ENCODE measurements at places on chromosomes 6 and 20.

- DNase-seq = no peak
Observed at GRCh38 chr6:39941138-39941537, 6.9 kb upstream of the MOCS1 start.

GRCh38 chr6:34657307-34657978 lies 39.1 kb downstream of the ILRUN start:
- DNase-seq = peak; percentile 85

GRCh38 chr20:57428324-57429158 lies 37.3 kb downstream of the RBM38 start:
- no peak for DNase-seq

- DNase-seq = no peak
Observed at GRCh38 chr20:16222859-16223411, 350.3 kb downstream of the KIF16B start.

DNA sequence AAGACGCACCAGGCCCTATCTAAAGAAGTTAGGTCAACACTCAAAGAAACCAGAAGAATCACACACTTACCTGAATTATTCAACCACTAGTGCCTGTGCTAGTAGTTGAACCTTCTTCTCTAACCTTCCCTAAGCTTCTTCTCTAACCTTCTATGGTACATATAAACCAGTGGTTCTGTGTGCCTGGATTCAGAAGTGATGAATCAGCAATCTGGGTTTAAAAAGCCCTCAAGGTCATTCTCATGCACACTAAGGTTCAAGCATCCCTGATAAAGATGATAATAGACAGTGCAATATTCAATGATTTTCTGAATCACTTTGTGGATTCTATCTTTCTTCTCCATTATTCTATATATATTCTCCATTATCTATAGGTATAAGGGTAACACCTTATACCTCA lies 271.4 kb upstream of the TBX18 start:
- no peak for DNase-seq

- DNase-seq = peak; percentile 60
Observed at GRCh38 chr6:109434456-109434855, 6.0 kb downstream of the PPIL6 start.

DNA sequence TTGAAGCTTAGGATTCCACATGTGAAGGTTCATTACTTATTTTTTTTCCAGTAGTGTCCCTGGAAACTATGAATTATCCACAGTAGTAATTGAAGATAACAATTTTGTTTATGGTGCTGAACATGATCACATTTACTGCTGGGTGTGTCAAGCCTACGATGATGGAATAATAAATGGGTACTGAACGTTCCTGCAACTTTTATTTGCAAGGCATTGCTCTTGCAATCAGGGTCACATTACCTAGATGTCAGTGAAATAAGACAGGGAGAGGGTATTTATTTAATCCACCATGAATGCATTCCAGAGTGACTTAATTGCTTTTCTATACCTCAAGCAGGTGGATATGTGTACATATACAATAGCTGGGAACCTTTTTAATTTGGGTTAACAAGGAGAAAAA lies 27.0 kb upstream of the MLIP start:
- no peak for DNase-seq

DNA sequence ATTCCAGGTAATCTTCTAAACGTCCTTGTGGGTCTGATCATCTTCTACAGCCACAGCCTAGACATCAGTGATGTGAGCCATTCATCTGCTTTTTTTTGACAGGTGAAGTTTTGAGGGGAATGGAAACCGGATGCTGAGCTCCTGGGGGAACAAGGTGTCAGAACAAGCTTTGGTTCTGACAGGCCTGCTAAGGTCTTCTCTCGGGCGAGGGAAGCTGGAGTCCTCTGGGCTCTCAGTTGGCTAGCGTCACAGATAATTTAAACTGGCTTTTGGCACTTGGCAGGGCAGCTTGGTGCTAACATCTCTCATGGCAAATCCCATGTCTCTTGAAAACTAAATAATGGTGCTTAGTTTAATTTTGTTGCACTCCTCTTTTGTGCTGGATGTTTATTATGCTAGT lies 8.4 kb upstream of the AIG1 start:
- no peak for DNase-seq

DNA sequence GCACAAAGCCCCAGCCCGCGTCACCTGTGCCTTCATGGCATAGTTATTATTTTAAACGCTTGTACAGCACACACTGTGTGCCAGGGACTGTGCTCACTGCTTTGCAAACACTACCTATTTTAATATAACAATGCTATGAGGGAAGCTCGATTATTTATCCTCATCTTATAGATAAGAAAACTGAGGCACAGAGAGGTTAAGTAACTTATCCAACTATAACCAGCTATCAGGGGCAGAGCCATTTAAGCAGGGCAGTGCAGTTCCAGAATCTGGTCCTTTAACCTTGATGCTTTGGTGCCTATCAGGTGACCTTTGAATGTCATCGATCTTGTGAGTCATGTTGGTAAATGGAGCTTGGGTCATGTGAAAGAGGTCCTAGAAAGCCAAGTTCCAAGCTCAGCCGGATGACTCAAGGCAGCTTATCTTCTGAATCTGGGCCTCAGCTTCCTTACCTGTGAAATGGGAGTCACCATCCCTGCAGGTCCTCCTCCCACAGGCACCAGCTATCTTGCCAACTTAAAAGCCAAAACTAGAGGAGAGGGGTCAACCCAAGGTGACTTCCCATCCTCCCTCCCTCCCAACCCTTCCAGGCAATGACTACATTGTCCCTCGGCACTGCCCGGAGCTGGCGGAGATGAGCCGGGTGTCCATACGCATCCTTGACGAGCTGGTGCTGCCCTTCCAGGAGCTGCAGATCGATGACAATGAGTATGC lies 56.4 kb upstream of the TTPAL start:
- DNase-seq = no peak

DNA sequence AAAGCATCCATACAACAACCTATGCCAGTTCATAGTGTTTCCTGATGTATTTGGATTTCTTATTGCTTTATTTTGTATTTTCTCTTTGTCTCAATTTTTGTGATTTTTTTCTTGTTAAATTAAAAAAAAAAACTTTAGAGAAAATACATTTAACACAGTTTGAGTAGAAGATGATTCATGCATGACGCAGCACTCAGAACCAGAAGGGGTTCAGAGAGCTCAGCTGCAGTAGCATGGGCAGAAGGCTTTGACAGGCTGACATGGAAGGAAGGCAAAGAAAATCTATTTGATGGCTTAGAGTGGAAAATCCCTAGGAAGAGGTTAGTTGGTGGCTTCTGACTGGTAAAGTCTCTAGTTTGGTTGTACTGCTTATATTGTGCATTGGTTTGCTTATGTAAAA lies 207.2 kb upstream of the STXBP5 start:
- peak; percentile 65 for DNase-seq

GRCh38 chr20:4064144-4064909 lies 49.0 kb upstream of the RNF24 start:
- DNase-seq = peak; percentile 97

- DNase-seq = peak; percentile 68
Observed at GRCh38 chr6:84065693-84066290, 32.2 kb downstream of the MRAP2 start.

DNA sequence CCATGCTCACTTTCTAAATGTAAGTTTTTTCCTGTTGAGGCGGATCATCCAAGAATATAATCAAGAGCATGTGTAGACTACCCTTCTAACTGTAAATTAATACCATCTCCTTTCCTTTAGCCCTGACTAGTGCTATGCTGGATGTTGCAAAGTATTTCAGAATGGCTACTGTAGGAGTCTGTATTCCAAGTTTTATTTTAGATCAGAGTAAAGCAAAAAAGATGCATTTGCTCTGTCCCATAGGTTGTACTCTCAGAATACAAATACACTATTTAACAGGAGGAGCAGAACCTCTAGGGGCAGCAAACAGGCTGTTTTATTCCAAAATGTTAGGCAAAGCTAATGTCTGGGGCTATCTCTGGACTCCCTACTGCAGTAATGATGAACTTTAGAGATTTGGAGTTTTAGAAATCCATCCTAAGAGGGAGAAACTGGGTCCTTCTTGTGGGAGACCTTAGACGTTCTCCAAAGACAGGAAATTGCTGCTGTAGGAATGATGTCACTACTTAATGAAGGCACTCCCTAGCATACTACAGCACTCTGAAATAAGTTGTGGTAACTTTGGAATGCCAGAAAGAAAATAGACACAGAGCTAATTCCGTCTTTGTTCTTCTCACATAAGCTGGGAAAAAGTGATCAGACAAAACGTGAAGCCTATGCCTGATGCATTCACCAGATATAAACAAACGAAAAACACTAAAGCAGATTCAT lies 392.4 kb upstream of the HS3ST5 start:
- DNase-seq = no peak

- no peak for DNase-seq
Observed at GRCh38 chr20:61565791-61566190, 313.7 kb downstream of the CDH4 start.

DNA sequence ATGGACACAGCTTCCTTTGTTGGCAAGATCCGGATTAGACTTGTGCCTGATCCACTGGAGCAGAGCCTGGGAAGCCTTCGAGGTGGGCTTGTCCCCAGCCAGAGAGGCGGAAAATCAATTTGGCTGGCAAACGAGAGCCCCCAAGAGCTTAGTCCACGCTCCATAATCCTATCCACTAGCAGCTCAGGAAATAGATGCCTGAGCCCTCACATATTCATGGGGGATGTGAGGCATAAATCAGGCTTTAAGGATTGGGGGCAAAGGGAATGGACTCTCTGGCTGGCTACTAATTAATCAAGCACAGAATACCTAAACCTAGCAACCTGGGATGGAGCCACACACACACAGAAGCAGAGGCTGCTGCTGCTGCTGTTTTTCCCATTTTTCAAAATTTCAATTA lies 137.9 kb downstream of the PKHD1 start:
- no peak for DNase-seq

DNA sequence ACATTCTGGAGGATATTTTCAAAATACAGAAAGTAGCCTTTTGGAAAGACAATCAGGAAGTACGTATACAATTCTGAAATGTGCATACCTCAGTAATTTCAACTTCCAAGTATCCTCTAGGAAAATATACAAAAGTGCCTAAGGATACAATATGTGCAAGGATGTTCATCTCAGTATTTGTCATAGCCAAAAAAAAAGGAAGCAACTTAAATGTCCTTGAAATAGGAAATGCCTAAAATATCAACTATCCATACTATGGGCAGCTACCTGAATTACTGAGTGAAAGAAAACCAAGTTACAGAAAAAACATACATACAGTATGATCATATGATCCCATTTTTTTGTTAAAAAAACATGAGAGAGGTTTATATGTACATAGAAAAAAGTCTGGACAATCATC lies 1.5 kb downstream of the PPIL1 start:
- no peak for DNase-seq

GRCh38 chr6:18533793-18534192 lies 146.6 kb downstream of the RNF144B start:
- no peak for DNase-seq

DNA sequence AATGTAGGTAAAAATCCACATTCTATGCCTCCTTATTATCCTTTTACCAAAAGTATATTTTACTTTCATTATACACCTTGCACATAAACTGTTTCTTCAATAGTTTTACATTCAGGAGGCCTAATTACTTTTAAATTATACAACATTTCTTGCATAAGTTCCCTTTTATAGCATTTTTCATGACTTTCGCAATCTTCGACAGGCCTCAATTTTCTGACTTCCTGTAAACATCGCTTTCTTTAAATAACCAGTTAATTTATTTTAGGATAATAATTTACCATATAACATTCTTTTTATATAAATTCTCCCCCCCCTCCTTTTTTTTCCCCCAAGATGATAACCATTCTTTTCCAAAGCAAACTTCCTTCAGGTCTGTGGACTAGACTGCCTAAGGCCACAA lies 9.2 kb downstream of the SLC35A1 start:
- peak; percentile 3 for DNase-seq

DNA sequence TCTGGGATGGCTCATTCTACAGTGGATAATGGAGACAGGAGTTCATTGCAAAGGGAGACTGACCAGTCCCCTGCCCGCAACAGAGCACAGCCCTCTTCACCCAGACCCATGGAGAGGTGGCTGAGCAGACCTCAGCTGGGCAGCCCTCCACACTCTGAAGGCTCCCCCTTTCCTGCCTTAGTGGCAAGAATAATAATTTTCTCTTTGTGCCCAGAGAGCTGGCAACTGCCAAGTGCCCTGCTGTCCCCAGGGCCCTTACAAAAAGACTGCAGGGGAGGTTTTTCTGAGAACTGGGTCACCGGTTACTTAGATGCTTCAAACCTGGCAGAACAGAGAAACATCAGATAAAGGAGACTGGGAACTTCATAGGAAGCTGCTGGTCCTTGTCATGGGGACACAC lies 35.4 kb upstream of the ZNFX1 start:
- DNase-seq = no peak

- no peak for DNase-seq
Observed at GRCh38 chr20:57777911-57778310, 68.1 kb upstream of the PMEPA1 start.

DNA sequence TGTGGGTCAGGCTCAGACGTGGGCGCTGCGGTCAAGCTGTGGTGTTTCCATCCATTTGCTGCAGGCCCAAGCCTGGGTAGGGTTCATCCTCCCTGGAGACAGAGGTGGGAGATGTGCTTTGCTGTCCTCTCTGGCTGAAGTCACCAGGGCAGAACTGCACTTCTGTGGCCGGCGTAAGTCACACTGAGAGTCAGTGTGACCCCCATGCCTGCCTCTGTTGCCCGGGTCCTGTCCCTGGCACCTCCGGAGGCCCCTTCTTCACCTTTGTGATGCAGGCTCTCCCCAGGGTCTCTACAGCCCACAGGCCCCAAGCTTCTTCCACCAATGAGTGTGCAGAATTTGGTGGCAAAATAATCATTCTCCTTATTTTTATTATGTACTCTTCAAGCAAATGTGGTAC lies 53.8 kb upstream of the DACT2 start:
- no peak for DNase-seq

DNA sequence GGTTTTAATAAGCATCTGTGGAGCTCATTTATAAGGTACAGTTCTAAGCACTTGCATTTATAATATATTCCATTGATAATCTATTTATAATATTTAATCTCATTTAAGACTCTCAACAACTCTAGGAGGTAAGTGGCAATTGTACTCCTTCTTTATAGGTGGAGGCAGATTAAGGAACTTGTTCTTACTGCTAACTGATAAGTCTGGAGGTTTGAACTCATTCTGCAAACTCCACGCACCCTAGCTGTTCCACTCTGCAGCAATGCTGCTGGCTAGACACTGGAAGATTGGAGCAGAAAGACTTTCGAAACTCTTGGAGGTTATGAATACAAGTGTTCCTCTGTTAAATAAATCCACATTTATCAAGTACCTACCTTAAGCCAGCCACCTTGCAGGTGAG lies 793 bp upstream of the HDAC2 start:
- peak; percentile 28 for DNase-seq

- peak; percentile 63 for DNase-seq
Observed at GRCh38 chr20:45833883-45834796, 541 bp downstream of the SNX21 start.

DNA sequence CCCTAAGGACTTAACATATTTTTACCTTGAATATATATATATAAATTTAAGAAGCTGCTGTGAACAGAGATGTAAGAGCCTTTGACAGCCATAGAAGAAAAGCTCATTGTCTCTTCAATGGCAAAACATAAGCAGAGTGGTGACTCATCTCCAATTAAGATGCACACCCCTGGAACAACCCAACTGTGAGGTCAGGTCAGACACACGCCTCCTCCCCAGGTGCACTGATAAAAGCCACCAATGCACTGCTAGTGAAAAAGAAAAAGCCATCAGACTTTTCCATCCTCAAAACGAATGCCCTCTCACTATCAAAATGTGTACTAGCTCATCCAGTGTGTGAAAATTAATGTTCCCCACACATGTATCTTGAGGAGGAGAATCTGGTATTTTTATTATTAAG lies 100.1 kb downstream of the SMLR1 start:
- DNase-seq = no peak

All from fibroblast of pulmonary artery (primary cell).